ENCODE measurements at places on chromosomes 1 and 21.

GRCh38 chr1:184299406-184299790, 87.4 kb upstream of the C1orf21 start:
- no peak for DNase-seq

DNA sequence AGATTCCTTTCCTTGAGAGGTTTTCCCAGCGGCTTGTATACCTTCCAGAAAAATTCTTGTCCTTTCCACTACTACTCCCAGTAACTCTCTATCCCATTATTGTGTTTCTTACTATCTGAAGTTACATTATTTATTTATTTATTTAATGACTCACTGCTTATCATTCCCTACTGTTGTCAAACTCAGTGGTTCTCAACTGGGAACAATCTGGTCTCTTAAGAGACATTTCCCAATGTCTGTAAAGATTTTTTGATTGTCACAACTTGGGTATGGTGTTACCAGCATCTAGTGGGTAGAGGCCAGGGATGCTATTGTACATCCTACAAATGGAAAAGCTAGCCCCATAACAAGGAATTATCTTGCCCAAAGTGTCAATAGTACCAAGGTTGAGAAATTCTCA, 771.5 kb upstream of the ADGRL2 start:
- no peak for DNase-seq

GRCh38 chr1:207904391-207904790, 6.5 kb downstream of the CD34 start:
- DNase-seq = no peak

- no peak for DNase-seq
These were observed 932 bp upstream of the FCRLA start for GRCh38 chr1:161706113-161706481.

- no peak for DNase-seq
These were observed 447.0 kb upstream of the PKN2 start for GRCh38 chr1:88237058-88237457.

- DNase-seq = no peak
These were observed 547 bp upstream of the CHIA start for GRCh38 chr1:111290104-111290503.

- peak; percentile 60 for DNase-seq
These were observed 35.8 kb downstream of the UBASH3A start for GRCh38 chr21:42439284-42440186.

GRCh38 chr1:56557746-56558145, 21.6 kb downstream of the PLPP3 start:
- DNase-seq = no peak

GRCh38 chr1:34885405-34886247, 26.1 kb upstream of the SMIM12 start:
- DNase-seq = peak; percentile 47

- no peak for DNase-seq
These were observed 4.9 kb upstream of the SHISA4 start for GRCh38 chr1:201883786-201884185.

DNA sequence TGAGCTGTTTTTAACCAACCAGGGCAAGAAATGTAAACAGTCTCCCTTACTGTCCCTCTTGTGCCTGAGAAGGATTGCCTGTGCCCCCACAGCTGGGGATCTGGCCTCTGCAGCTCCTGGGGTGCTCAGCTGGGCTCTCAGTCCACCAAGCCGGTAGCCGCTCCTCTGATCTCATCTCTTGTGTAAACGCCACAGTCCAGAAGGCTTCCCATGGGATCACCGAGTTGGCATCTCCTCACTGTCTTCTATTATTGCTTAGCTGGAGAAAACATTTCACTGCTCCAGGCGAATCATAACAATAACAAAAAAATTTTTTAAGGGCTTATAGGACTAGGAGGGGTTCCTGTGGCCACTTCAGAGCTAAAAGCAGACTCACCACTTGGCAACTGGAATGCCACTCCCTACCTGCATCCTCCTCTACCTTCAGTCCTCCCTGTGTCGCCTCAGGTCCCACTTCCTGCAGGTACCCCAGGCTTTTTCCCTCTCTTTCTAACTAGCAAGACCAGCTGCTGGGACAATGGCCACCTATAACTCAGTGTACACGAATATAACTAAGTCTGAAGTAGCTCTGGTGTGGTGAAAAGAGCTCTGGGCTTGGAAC, 75.8 kb downstream of the ATP1A1 start:
- no peak for DNase-seq

- no peak for DNase-seq
These were observed 10.1 kb upstream of the PADI1 start for GRCh38 chr1:17194615-17195528.

DNA sequence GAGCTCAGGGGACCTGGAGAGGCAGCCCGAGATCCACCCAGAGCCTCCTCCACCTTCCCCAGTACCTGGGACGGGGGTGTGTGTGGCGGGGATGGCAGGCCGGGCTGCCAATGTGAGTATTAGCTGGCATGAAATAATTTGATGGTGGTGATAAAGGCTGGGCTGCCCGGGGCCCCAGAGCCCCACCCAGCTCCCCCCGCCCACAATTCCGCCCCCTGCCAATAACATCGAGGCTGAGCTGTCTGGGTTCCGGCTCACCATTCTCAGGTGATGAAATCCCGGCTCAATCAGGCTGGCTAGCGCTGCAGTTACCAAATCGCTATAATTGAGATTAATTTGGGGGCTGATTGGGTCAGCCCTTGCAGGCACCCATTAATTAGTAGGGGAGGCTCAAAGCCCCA, 103.8 kb upstream of the CASZ1 start:
- DNase-seq = no peak

DNA sequence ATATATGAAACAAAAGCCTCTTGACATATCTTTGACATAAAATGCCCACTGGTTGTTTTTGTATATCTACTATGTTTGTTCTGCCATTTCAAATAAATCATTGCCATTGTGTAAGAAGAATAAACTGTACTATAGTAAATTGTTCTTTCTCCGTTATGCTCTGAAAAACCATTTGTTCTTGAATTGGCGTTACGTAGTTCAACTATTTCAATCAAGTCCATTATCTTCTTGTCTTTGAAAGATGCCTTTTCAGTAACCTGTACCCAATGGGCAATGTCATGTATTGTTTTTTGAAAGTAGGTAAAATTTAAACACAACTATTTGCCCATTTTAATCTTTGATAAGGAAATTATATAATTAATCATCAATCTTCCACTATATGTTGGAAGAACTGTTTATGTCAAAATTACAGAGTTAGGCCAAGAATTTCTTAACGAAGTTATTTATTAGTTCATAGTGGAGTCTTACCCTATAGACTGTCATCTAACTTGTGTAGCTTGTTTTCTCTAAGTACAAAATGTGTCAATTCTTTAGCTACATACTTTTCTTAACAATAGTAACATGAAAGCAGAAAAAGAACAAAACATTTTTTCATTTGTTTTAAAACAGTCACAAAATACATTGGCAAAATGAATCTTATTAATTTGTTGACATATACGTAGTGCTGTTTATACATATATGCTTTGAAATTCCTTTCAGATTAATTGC, 294.8 kb downstream of the PTPRC start:
- DNase-seq = no peak

DNA sequence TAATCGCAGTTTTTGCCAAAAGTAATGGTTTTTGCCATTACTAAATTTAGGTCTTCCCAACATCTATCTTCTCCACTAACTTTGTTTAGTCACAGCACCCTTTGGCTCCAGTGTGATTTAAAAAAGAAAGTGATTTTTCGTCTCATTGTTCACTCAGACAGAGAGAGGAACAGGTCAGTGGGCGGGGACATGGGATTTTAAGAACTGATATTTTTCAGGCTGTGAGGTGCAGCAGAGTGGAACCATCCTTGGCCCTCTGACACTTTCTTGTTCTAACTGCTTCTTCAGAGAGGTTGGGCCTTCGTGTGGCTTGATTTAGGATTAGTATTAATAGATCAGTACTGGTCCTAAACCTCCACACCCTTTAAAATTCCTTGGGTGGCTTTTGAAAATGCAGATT, 38.8 kb downstream of the CASQ2 start:
- no peak for DNase-seq

DNA sequence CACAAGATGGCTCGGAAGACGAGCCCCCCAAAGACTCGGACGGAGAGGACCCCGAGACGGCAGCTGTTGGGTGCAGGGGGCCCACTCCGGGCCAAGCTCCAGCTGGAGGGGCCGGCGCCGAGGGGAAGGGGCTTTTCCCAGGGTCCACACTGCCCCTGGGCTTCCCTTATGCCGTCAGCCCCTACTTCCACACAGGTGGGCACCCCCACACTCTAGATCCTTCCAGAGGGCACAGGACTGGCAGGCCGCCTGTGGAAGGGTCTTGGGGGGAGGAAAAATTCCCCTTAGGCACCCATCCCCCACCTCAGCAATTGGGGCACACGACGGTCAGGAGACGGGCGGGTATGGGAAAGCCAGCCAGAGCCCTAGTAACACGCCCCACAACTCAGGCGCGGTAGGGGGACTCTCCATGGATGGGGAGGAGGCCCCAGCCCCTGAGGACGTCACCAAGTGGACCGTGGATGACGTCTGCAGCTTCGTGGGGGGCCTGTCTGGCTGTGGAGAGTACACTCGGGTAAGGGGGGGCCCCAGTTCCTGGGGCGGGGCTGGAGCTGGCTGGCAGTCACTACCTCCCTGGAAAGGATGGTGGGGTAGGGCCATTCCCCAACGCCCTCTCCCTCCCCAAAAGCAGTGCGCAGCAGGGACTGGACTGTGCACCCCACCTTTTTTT, 16.1 kb downstream of the NOC2L start:
- DNase-seq = no peak

DNA sequence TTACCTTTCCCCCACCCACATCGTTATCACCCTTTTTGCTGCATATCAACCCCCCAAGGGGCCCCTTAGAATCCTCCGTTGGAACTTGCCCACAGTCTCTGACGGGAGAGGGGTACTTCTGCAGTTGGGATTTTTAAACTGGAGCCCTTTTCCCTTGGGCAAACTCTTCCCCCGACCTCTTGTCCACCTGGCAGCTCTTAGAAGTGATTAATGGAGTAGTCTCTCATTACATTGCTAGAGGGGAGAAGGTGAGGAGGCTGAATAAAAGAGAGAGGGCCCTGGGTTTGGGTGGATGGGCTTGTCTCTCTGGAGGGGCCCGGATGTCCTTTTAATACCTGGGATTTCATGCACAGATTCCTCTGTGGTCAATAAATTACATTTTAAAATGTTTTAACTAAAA, 27.2 kb upstream of the TSPAN2 start:
- DNase-seq = no peak

- DNase-seq = no peak
These were observed 15.4 kb upstream of the SPATC1L start for GRCh38 chr21:46199436-46200373.

DNA sequence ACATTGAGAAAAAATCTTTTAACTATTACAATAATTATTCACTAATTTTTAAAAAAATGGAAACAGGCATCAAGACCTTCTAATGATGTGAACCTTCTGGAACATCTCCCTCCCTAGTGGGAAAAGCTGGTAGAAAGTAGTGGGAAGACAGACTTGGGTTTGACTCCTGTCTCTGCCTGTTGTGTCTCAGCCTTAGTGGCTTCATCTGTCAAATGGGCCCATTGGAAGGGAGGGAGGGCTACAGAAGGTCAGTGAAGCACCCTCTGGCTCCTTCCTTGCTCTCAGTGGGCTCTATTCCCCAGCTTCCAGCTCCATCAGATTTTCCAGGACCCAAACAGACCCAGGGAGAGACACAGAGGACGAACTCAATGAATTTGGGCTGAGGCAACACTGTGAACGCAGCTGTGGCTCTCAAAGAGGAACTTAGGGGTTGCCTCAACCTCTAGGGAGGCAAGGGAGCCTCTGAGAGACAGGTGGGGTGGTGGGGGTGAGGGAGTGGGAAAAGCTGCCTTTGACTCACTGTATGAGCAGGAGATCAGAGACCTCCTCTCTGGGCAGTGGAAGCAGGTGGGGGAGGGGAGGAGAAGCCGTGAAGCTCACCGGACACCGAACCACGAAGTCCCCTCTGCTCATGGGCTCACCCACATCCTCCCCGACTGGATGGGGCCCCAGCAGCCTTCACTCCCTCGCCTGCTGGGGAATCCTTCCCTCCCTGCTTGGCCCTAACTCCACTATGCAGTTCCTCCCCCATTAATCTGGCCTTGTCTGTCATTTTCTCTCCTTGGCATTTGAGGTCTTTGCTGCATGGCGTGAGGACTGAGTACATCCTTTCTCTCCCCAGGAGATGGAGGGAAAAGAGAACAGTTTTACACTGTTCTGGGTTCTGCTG, 4.5 kb downstream of the CNR2 start:
- DNase-seq = no peak

GRCh38 chr1:107691540-107691939, 273.4 kb downstream of the VAV3 start:
- no peak for DNase-seq

Data from activated CD4-positive, alpha-beta T cell treated with anti-CD3 and anti-CD28 coated beads for 4 hours (primary cell).